ENCODE measurements at places on chromosomes 1 and 21.

DNA sequence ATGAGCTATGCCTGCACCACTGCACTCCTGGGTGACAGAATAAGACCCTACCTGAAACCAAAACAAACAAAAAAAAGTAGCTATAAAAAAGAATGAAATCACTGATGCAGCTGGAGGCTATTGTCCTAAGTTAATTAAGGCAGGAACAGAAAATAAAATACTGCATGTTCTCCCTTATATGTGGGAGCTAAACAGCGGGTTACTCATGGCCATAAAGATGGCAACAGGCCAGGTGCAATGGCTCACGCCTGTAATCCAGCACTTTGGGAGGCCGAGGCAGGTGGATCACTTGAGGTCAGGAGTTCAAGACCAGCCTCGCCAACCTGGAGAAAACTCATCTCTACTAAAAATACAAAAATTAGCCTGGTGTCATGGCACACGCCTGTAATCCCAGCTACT lies 152.7 kb downstream of the PIK3R3 start:
- no peak for DNase-seq

DNA sequence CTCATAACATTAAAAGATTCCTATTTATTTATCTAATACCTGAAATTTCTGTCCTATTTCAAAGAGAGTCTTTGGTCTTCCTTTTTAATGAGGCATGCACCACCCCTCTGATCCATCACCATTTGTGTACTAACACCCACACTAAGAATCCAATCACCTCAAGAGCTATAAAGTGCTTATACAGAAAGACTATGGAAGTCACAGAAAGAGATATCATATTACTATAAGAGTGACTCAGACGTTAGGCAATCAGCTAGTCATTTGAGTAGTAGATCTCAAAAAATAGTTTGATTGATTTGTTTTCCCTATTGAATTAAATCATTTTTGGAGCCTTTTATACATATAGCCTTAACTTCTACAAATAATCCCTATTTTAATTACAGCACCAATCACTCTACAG lies 46.1 kb downstream of the NME7 start:
- no peak for DNase-seq

GRCh38 chr1:47774986-47775834 lies 222.0 kb downstream of the TRABD2B start:
- DNase-seq: no peak

DNA sequence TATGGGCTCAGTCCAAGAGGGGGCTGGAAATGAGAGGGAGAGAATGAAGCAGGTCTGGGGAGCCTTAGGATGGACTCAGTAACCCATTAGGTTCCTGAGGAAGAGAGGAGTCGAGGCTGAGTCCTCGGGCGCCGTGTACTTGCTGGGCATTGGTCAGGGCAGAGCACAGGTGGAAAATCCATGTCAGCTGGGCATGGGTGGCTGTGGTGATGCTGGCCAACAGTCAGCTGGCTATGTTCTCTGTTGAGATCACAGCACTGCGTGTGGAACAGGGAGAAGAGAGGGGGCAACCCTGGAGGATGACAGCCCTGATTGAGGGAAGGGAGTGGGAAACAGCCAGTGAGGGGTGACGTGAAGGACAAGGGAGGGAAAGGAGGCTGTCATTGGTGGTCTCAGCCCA lies 43.1 kb upstream of the CLSTN1 start:
- DNase-seq: no peak

- DNase-seq: no peak
Observed at GRCh38 chr1:4665456-4665855, 11.0 kb downstream of the AJAP1 start.

- DNase-seq: no peak
Observed at GRCh38 chr1:117675907-117676430, 70.1 kb downstream of the TENT5C start.

- DNase-seq: no peak
Observed at GRCh38 chr1:72006092-72006491, 276.2 kb downstream of the NEGR1 start.

DNA sequence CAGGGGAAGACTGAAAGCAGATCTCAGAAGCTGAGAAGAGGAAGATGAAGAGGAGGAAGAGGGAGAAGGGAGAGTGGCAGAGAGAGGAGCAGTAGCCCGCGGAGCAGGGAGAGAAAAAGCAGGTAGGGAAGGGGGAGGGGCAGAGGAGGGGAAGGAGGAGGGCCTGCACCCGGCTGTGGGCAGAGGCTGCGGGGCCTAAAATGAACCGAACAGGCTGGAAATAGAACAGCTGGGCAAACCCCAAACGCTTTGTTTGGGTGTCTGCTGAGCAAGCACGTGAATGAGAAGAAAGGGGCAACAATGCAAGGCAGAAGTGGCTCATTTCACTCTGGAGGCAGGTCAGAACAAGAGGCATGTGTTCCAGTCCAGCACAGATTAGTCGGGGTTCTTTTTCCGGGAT lies 33.5 kb downstream of the KCNC4 start:
- DNase-seq: no peak

- DNase-seq: no peak
Observed at GRCh38 chr1:236535662-236536161, 11.9 kb downstream of the LGALS8 start.

DNA sequence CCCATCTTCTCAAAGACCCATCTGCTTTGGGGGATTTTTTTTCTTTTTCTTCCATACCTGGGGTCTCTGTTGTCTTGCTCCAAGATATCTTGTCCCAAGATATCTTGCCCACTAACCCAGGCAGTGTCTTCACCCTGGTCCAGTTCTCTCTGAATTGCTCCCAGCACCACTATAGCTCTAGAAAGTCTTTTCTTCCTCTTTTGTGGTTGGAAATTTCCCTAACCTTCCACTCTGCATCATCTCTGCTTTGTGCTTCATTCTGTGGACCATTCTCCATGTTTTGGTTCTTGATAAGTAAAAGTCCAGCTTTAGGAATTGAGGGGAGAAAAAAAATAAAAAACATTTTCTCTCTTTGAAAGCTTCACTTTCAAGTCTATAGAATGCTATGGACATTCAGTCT lies 20.9 kb downstream of the STYXL2 start:
- DNase-seq: no peak
